Muscle of arm (tissue), 14 donors: ENCODE measurements at places on chromosomes 6 and 20. TPM values are rescaled to one million over a fixed set of nuclear protein-coding genes. Genes with fewer than 3 reads are reported as not detected.
A peak's percentile ranks its signal among the peaks of the same experiment; 100 is the strongest.

GRCh38 chr6:115969207-115969929 is 91.3 kb downstream of the FRK start:
- no peak for DNase-seq

DNA sequence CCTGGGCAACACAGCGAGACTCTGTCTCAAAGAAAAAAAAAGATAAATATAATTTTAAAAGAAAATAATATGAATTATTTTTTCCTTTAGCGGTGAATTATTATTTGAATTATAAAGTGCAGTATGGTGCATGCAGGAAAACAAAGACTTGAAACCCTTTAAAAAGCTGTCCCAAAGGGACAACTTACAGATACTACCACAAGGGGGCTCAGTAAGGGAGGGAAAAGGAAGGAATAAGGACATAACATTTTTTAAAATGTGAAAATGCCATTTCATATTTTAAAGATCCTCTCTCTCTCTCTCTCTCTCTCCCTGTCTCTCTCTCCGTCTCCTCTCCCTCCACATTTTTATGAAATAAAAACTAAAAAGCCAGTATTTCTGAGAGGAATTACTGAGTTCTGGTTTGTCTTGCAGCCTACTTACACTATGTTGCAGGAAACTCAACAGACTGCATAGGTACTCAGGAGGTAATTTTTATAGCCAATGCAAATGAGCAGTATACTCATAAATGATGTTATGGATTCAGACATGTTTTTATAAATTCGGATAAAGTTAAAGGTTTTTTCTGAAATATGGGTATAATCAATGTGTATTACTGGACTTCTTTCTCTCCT is 455.0 kb upstream of the GJE1 start:
- no peak for DNase-seq

- DNase-seq, result no peak
Observed at GRCh38 chr20:43840382-43841070, 74.1 kb upstream of the TOX2 start.

DNA sequence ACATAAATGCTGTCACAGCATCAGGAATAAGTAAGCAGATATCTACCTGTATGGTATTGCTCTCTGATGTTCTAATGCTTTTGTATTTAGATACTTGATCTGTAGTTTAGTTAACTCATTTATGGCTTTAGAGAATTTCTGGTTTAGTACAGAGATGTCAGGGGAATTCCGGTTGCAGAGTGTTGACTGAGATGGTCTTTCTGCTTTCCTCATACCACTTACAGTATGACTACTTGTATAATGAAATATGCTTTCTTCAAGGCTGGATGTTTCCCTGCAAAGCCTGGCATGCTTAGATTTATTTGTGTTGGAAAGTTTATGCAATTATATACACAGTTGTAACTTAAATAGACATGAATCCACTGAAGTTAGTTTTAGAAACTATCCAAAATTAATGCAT is 278.4 kb downstream of the CDH26 start:
- no peak for DNase-seq

GRCh38 chr6:35213824-35214756 is at the start of gene SCUBE3:
TSS of gene SCUBE3 (plus strand) at chr6:35213956. CDS start at chr6:35214419, 463 bp downstream.
- peak; percentile 47 for DNase-seq

GRCh38 chr6:49775043-49775442 is 12.0 kb downstream of the PGK2 start:
- no peak for DNase-seq

GRCh38 chr6:88865275-88865674 is 98.1 kb downstream of the RNGTT start:
- no peak for DNase-seq

DNA sequence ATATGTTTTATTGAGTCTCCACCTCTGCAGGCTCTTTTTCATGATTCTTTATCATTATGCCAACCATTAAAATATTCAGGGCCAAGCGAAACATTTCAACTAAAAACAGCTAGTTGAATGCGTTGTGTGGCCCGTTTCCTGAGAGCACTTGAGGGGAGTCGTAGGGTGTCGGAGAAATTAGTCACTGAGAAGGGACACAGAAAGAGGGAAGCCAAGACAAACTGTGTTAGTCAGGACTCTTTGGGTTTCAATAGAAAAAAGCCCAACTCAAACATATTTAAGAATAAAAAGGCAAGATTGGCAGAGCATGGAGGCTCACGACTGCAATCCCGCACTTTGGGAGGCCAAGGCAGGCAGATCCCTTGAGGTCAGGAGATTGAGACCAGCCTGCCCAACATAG is 58.9 kb downstream of the MAFB start:
- DNase-seq, result no peak

DNA sequence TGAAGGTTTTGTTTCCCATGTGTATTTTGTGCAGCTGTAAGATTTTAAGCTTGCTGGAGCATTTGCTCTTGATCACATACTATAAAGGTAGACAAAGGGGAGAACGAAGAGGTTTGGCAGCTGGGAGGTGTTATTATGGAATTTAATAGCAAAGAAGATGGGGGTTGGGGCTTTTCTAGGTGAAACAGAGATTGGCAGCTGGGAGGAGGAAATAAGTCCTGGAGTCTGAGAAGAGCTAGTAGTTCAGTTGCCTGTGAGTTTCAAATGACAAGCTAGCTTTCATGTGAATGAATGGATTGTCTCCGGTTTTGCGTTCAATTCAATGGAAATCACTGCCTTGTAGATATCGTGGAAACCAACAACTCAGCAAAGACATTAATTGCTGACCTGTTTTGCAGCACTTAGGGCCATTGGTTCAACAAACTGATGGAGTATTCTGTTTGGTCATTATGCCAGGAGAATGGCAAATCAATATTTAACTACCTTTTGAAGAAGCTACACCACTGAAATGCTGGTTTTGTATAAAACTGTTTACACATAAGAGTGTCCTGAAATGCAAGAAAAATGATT is 38.1 kb upstream of the FLRT3 start:
- DNase-seq, result no peak

- no peak for DNase-seq
Observed at GRCh38 chr20:40109136-40109535, 579.9 kb downstream of the MAFB start.

Gene SOX18
- 11.9 TPM for polyA plus RNA-seq

Gene PRSS35
- polyA plus RNA-seq, result 25.6 TPM

Gene SLC16A10
- 7.2 TPM for polyA plus RNA-seq
